Activated CD4-positive, alpha-beta T cell treated with anti-CD3 and anti-CD28 coated beads, Interleukin-2, amount 10 ng/mL, durations not matched to agents 24 days and 14 days (primary cell): ENCODE measurements at places on chromosomes 7 and 10. TPM values are rescaled to one million over a fixed set of nuclear protein-coding genes. Genes with fewer than 3 reads are reported as not detected.

DNA sequence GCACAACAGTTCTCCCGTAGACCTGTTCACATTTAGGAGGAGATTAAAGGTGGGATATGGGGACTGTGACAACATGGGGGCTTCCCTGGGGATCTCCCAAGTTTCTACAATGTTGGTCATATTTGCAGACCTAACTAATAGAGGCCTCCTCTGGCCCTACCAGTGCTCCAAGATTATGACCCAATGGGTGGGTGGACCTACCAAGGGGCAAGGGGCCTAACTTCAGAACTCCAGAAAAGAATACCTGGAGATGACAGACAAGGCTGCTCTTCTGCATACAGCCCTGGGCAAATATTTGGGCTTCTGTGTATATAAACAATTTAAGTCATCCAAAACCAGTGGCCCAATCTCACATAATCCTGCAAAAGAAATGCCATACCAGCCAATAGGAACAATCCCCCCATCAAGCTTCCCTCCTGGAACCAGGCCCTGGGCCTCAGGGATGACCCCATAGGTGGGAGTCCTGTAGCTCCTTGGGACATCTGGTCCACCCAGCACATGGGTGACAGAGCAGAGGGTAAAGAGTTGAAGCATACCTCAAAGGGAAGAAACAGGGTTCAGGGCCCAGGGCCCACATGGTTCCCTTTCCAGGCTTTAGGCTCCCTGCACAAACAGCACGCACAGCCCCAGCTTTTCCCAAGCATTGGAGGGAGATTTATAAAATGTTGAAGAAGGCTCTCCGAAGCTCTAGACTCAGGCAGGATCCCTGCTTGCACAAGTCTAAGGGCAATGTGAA, 86.1 kb upstream of the CHST15 start:
- H3K4me3 ChIP-seq, result no peak overlapping the region
- no peak overlapping the region for H3K27ac ChIP-seq
- H3K4me1 ChIP-seq, result peaks cover 6% of the 10 kb centered on the region
- DNase-seq, result no peak
- H3K36me3 ChIP-seq, result no peaks in the 10 kb centered on the region

DNA sequence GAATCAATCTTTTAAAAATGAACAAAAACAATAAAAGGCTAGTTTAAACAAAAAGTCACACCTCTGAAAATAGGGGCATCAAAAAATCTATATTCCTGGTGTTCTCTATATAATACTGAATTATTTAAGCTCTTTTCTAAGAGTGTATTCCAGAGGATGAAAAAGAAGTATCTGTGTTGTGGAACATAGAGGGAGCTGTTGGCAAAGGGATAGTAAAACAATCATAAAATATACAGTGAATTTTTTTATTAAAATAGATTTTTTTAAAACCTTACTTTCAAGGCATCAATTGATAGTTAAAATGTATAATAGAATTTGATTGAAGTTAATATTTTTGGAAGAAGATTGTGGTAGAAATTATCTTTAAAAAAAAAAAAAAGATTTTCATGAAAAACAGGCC, 1409.1 kb upstream of the CELF2 start:
- H3K27ac ChIP-seq, result no peak overlapping the region
- no peak for DNase-seq
- H3K27me3 ChIP-seq, result no peaks in the 10 kb centered on the region

DNA sequence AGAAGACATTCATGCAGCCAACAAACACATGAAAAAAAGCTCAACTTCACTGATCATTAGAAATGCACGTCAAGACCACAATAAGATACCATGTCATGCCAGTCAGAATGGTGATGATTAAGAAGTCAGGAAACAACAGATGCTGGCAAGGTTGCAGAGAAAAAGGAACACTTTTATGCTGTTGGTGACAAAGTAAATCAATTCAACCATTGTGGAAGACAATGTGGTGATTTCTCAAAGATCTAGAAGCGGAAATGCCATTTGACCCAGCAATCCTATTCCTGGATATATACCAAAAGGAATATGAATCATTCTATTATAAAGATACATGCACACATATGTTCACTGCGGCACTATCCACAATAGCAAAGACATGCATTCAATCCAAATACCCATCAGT, 77.6 kb downstream of the C10orf90 start:
- H3K36me3 ChIP-seq, result no peaks in the 10 kb centered on the region
- no peak for DNase-seq
- no peaks in the 10 kb centered on the region for H3K27me3 ChIP-seq
- H3K4me3 ChIP-seq, result no peak overlapping the region
- no peak overlapping the region for H3K27ac ChIP-seq

DNA sequence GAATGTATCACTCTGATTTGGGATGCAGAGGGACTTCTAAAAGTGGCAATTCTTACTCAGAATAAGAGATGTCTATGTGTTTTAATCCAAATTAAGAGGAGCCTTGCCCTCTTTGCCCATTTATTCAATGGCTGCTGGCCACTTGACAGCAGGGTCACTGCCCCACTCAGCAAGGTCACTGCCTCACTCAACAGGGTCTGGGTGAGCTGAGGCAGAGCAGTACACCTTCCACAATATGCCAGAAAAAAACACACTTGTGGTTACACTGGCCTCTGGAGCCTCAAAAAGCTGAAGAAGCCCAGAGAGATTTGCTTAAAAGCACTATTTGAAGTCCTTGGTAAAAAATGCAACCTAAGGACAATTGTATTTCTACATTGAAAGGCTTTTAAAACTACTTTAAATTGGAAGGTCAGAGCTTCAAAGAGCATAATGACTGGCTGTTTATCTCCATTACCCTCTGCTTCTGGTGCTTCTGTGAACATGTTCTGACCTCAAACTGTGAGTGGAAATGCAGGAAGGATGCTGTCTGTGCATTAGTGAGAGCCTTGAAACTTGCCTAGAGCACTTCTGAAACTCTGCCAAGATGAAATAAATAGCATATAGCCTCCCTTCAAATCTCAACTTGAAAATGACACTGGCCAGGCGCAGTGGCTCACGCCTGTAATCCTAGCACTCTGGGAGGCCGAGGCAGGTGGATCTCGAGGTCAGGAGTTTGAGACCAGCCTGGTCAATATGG, 35.1 kb upstream of the WIPF3 start:
- no peak overlapping the region for H3K4me3 ChIP-seq
- H3K27ac ChIP-seq, result no peak overlapping the region
- no peaks in the 10 kb centered on the region for H3K4me1 ChIP-seq
- DNase-seq, result no peak
- H3K27me3 ChIP-seq, result peaks cover 4% of the 10 kb centered on the region
- no peaks in the 10 kb centered on the region for H3K36me3 ChIP-seq

- DNase-seq, result peak; percentile 59
- H3K27me3 ChIP-seq, result no peaks in the 10 kb centered on the region
- no peak overlapping the region for H3K4me3 ChIP-seq
- H3K4me1 ChIP-seq, result no peaks in the 10 kb centered on the region
Observed at GRCh38 chr7:31373337-31374289, 33.1 kb upstream of the NEUROD6 start.

DNA sequence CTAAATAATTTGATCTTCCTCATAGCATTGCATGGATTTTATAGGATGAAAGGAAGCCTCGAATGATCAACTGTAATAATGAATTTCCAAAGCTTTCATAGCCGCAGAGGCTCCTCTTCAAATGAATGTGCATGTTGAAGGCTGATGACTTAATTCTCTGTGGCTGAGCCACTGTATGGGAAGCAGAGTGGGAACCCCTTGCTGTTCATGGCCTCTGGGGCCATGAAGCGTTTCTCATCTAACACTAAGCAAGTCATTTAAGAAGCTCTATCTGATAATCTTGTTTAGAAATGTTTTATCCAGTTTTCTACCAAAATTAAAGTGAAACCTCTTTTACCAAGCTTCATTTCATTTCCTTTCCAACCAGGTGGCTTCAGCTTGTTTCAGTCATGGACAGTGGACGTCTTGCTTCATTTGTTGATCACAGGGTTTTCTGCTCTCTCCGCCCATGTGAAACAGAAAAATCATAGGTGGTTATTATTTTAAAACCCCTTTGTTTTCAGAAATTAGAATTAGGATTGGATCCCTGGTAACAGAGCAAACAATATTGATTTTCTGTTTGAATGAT, 10.3 kb upstream of the ADARB2 start:
- DNase-seq, result no peak
- no peaks in the 10 kb centered on the region for H3K36me3 ChIP-seq
- no peaks in the 10 kb centered on the region for H3K27me3 ChIP-seq
- no peak overlapping the region for H3K27ac ChIP-seq

GRCh38 chr10:88991161-88991898, 732 bp downstream of the FAS start:
- H3K4me1 ChIP-seq, result peaks cover 62% of the 10 kb centered on the region
- peak overlapping the region; percentile 97 for H3K27ac ChIP-seq
- H3K27me3 ChIP-seq, result no peaks in the 10 kb centered on the region
- DNase-seq, result peak; percentile 90
- peak overlapping the region; percentile 96 for H3K4me3 ChIP-seq
- peaks cover 19% of the 10 kb centered on the region for H3K36me3 ChIP-seq

DNA sequence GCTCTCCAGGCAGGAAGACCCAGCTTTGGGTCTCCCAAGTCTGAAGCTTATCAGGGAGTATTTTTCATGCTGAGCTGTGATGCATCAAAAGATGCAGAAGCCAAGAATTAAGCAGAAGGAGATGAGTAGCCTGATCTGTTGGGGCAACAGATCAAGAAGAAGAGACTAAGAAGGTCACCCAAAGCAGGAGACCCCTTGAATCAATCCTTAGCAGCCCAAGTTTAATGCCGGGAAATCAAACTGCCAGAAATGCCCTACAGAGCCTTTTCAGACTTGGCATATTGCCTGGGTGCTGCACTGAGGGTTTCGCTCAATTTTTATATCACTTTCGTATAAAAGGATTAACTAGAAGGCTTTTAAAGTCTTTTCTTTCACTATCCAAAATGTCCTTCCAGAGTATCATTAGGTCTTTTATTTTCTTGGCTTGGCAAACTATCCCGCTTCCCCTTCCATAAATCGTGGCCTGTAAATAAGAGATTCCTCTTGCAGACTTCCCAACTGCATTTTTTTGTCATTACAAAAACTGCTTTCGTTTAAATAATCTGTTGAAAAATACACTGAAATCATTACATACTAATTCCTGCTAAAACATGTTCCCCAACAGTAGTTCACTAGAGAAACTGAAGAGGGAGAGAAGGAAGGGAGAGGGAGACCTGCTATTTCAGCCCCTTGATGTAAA, 49.0 kb upstream of the STK17A start:
- H3K36me3 ChIP-seq, result no peaks in the 10 kb centered on the region
- H3K27me3 ChIP-seq, result peaks cover 15% of the 10 kb centered on the region
- H3K4me1 ChIP-seq, result no peaks in the 10 kb centered on the region
- no peak overlapping the region for H3K27ac ChIP-seq

GRCh38 chr7:130452951-130453350, 12.1 kb upstream of the CEP41 start:
- H3K4me1 ChIP-seq, result peaks cover 9% of the 10 kb centered on the region
- no peaks in the 10 kb centered on the region for H3K27me3 ChIP-seq
- H3K27ac ChIP-seq, result no peak overlapping the region
- no peaks in the 10 kb centered on the region for H3K36me3 ChIP-seq
- no peak for DNase-seq

GRCh38 chr7:67983486-67983885, 986.9 kb downstream of the TYW1 start:
- H3K4me1 ChIP-seq, result no peaks in the 10 kb centered on the region
- H3K4me3 ChIP-seq, result no peak overlapping the region
- no peak for DNase-seq
- no peaks in the 10 kb centered on the region for H3K27me3 ChIP-seq
- H3K36me3 ChIP-seq, result no peaks in the 10 kb centered on the region

DNA sequence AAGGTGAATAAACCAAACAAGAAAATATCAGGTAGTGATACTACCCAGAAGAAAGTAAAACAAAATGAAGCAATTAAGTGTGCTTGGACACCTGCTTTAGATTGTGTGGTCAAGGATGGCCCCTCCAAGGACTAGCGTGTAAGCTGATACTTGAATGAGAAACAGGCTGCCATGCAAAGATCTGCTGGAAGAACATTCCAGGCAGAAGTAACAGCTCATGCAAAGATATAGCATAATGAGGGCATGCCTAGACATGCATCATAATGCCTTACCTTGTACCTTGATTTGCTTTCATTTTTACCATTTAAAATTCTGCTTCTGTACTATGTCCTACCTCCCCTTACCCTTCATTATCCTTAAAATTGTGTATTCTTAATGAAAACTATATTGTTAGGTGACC, 74.8 kb upstream of the HDAC9 start:
- H3K27me3 ChIP-seq, result no peaks in the 10 kb centered on the region
- DNase-seq, result no peak
- no peak overlapping the region for H3K4me3 ChIP-seq
- no peaks in the 10 kb centered on the region for H3K4me1 ChIP-seq

GRCh38 chr7:82294382-82294784, 149.2 kb downstream of the CACNA2D1 start:
- no peak for DNase-seq
- no peak overlapping the region for H3K4me3 ChIP-seq
- H3K27ac ChIP-seq, result no peak overlapping the region
- H3K4me1 ChIP-seq, result no peaks in the 10 kb centered on the region

GRCh38 chr7:148049068-148049467, 541.5 kb upstream of the C7orf33 start:
- no peak overlapping the region for H3K27ac ChIP-seq
- H3K4me1 ChIP-seq, result no peaks in the 10 kb centered on the region
- no peak overlapping the region for H3K4me3 ChIP-seq
- no peaks in the 10 kb centered on the region for H3K27me3 ChIP-seq
- DNase-seq, result no peak

DNA sequence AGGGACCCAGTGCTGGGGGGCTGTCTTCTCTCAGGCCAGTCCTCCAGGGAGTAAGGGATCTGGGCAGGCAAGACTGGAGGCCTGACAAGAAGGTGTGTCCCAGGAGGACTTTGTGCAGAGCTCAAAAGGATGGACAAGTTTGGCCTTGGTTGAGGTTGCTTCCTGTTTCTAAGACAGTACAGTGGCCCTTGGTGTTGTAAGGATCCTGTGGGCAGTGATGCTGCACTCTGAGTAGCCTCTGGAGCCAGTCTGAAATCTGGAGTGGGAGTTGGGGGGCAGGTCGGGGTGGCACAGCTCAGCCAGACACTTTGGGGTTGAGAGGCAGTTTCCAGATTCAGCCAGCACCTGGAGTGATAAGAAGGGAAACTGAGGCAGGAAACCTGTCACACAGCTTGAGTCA, 139.2 kb upstream of the ZMIZ1 start:
- no peaks in the 10 kb centered on the region for H3K4me1 ChIP-seq
- no peak for DNase-seq
- H3K4me3 ChIP-seq, result no peak overlapping the region
- H3K27me3 ChIP-seq, result peaks cover 7% of the 10 kb centered on the region

GRCh38 chr10:68725016-68725415, 4.0 kb downstream of the CCAR1 start:
- peaks cover 20% of the 10 kb centered on the region for H3K4me1 ChIP-seq
- no peak overlapping the region for H3K4me3 ChIP-seq
- DNase-seq, result no peak
- H3K27me3 ChIP-seq, result no peaks in the 10 kb centered on the region
- peaks cover 46% of the 10 kb centered on the region for H3K36me3 ChIP-seq

DNA sequence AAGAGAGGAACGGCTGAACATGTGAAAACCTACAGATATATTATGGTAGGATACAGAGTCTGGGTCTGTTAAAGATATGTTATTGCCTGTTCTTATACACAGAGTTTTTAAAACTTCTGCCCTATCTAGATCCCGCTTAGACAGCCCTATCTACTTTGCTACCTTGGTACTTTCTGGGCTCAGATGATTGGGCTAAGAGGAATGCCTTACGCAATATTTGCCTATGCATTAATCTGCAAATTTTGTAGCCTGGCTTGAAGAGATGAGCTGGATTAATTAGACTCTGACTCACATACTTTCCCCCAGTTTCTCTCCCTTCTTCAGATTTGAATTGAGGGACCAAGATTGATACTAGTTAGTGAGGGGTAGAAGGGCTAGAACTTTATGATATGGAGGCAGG, 33.6 kb upstream of the A1CF start:
- H3K4me3 ChIP-seq, result no peak overlapping the region
- no peak for DNase-seq
- H3K27ac ChIP-seq, result no peak overlapping the region
- H3K36me3 ChIP-seq, result no peaks in the 10 kb centered on the region

Gene NPFFR1
- not detected in 2 replicates for total RNA-seq

Gene LRRTM3
- total RNA-seq, result not detected in 2 replicates

Gene GSDME
- 9.6 and 10.4 TPM in 2 replicates for total RNA-seq

Gene TMEM184A
- total RNA-seq, result not detected in 2 replicates

Gene HEPACAM2
- total RNA-seq, result not detected in 2 replicates
